Epithelial cell of proximal tubule (primary cell): ENCODE measurements at places on chromosomes 16 and 17.
A peak's percentile ranks its signal among the peaks of the same experiment; 100 is the strongest.

- DNase-seq = no peak
Observed at GRCh38 chr16:12291989-12292759, 315.6 kb downstream of the SNX29 start.

DNA sequence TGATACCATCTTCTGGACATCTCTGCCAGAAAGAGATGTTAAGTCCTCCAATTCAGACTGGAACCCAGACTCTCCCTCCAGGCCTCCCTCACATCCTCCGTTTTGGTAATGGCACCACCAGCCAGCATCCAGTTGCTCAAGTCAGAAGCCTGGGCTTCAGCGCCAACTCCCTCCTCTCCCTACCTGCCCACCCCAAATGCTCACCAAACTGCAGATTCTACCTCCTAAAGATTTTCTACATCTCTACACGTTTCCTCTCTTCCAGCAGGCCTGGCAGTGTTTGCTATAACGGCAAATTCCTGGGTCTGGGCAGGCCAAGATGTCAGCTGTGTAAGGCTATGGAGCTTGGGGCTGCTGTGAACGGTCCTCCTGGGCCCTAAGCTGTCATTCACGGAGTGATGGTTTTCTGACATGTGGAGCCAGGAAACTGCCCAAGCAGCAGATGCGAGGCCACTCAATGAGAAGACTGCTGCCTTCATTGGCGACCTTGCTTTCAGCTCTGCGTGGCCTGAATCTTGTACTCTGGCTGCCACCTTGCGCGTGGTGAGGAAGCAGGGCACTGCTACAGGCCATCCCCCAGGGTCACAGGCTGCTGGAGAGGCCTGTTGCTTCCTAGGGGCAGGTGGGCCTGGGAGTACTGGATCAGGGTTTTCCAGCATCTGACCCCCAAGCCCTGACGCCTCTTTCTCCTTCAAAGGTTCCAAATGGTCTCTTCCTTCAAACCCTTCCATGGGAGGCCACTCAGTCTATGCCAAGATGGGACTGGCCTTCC, 37.7 kb downstream of the TBX4 start:
- no peak for DNase-seq

GRCh38 chr16:85347213-85347591, 234.9 kb upstream of the CIBAR2 start:
- DNase-seq = no peak

- DNase-seq = no peak
Observed at GRCh38 chr16:87489434-87490045, 3.3 kb downstream of the ZCCHC14 start.

- DNase-seq = no peak
Observed at GRCh38 chr17:47663912-47664623, 14.3 kb downstream of the KPNB1 start.

DNA sequence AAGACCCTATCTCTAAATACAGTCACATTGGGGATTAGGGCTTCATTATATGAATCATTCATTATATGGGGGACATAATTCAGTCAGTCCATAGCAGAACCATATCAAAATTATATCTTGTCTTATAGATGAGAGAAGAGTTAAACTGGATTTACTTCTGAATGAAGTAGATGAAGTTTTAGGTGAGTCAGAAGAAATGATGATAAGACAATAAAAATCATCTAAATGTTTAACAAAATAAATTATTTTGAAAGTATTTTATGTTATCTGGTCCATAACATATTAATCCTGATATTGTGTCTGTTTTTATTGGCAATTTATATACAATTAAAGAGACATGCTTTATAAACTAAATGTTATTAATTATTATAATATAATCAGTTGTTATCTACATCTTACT, 76.9 kb upstream of the EFCAB3 start:
- DNase-seq = no peak

DNA sequence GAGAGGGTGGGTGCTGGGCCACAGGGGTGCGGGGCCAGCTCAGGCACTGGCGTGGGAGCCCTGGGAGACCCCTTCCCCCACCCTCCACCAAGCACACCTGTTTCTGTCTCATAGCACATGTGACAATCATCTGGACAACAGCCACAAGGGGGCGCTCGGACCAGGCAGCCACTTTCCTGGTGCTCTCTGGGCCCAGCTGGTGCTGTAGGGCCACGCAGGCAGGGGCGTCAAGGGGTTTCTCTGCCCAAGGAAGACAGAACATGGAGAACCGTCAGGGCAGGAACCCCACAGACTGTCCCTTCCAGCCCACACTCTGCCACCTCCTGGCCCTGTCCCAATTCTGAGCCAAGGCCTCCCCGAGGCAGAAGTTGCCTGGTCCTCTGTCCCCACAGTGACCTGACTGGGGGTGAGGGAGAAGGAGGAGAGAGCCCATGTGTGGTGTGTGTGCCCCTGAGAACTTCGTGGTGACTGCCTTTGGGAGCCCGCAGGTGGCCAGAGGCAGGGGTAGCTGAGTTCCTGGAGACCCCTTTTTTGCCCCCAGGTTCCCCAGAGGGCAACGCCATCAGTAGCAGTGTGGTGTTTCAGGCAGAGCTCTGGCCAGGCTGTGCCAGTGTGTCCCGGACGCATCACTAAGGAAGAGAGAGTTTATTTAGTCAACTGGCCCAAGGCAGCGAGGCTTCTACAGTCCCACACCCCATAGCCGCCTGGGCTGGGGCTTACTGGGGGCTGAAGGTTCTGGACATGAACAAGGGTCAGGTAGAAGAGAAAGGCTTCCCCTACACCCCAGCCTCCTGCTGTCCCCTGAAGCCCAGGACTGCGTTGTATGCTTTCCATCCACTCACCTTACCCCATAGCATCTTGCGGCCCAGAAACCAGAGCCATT, 3.1 kb upstream of the SETD6 start:
- DNase-seq = no peak

GRCh38 chr17:45388604-45389325, 43.9 kb downstream of the ARHGAP27 start:
- no peak for DNase-seq

- no peak for DNase-seq
Observed at GRCh38 chr16:75580-76501, 2.2 kb upstream of the MPG start.

DNA sequence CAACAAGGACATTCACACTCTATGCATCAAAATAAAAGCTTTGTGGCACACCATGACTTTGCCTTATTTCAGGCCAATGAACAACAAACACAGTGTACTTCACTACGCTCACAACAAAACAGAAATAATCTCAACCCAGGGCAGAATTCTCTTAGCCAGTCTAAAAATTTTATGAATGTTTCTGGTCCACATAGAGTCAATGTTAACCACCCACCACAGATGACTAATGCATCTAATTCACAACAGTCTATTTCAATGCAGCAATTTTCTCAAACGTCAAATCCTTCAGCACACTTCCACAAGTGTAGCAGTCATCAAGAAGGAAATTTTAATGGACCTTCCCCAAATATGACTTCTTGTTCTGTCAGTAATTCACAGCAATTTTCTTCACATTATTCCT, 101.7 kb downstream of the CHD9 start:
- DNase-seq = no peak

- no peak for DNase-seq
Observed at GRCh38 chr17:78665387-78665951, 88.3 kb upstream of the DNAH17 start.

- no peak for DNase-seq
Observed at GRCh38 chr16:12586701-12587100, 217.0 kb downstream of the CPPED1 start.

DNA sequence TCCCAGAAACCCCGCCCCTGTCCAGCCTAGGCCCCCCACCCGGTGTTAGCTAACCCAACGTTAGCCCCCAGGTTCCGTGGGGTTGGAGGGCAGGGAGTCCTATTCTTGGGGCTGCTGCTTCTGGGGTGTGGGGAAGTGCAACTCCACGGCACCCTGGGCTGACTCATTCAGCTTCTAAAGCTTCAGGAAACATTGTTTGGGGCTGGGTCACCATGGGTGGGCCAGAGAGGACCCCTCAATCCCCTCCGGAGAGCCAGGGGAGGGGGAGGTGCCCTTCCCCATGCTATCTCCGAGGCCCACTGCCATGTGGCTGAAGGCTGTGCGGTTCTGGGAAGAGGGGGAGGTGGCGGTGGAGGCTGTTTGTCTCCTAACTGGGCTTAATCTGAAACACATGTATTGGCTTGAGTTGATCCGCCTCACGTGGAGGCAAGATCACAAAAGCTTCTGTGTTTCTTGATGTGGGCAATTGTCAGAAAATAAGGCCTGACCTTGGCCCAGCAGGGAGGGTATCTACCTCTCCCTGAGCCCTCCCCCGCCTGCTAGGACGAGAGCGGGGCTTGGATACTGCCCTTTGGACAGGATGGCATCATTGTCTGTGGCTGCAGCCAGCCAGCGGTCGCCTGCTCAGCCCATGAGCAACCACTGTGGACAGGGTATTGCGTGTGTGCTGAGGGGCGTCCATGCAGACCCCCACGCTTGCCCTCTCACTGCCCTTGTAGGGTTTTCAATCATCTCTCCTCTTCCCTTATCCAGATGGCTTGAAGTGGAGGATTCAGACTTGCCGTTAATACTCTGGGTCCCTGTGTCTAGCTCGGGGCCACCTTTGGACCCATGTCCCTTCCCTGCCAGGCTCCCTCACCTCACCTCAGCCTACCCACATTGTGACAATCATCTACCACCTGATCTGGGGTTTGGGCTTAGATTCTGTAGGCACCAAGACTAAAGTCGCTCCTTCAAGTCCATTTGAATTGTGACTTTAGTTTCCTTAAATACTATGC, 1.3 kb downstream of the SERPINF1 start:
- DNase-seq = no peak

GRCh38 chr17:75981019-75981615, 2.1 kb downstream of the TEN1 start:
- DNase-seq = no peak

DNA sequence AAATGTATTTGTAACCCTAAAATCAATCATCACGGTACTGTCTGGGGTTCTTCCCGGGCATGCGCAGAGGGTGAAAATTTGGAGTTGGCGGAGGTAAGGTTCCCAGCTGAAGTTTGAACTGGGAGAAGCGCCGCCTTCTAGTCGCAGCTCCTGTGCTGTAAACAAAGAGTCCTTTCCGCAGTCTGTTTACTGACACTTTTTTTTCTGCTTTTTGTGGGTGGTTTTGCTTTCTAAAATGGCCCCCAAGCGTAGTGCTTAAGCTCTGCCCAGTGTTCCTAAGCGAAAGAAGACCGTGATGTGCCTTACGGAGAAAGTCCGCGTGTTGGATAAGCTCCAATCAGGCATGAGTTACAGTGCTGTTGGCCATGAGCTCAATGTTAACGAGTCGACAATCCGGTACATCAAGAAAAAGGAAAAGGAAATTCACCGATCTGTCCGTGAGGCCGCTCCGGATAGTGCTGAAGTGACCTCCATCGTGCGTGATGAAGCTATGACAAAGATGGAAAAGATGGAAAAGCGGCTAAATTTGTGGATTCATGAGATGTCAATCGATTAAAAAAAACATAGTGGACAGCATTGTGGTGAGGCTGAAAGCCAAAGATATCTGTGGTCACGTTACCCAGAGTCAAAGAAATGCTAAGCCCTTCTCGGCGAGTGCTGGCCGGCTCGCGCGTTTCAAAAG, 570 bp upstream of the CFDP1 start:
- DNase-seq = peak; percentile 86

DNA sequence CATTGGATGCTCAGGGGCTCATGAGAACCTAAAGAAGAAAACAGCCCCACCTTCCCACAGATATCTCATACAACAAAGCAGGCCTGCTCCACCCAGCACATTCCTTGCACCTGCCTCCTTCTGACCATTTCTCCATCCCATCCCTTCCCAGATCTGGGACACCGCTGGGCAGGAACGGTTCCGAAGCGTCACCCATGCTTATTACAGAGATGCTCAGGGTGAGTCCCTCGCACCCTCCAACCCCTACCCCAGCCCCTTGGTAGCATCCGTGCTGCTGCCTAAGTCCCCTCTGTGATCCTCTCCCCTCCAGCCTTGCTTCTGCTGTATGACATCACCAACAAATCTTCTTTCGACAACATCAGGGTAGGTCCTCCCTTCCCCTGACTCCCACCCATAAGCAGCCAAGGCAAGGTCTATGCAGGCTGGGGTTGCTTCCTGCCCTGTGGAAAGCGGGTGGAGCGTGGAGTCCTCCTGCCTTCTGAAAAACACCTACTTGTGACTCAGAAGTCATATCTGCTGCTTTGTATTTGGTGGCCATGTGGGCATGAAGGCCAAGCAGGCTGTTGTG, 5.4 kb upstream of the NHERF1 start:
- DNase-seq = no peak

DNA sequence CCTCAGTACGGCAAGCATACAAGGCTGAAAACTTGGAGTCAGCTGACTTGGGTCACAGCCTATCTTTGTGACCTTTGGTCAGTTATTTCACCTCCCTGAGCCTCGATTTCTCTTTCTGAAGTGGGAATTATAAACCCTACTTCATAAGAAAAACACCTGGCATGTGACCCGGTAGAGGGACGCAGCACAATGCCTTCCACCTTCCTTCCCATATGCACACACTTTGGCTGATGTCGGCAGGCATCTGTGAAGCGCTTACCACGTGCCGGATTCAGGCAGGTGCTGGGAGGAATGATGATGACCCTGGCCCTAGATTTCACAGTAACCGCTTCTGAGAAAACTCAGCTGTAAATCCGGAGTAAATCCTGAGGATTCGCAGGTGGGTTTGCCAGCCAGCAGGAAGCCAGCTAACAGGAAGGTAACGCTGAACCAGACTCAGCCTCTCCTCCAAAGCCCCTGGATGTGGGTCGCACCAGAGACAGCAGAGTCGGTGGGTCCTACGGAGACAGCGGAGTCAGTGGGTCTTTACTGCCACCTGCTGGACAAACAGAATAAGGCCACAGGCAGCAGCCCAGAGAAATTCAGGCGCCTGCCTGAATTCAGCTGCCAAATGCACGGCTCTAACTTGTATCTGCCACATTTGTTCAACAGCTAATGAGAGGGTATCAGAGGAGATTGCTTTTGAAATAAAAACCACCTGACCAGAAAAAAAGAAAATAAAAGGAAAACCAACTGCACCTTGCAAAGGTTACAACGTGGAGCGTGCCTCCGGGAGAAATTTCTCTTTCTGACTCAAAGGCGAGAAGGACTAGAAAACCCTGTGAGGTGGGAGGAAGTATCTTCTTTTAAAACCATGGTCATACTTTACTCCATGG, 16.6 kb downstream of the COPRS start:
- DNase-seq = no peak

DNA sequence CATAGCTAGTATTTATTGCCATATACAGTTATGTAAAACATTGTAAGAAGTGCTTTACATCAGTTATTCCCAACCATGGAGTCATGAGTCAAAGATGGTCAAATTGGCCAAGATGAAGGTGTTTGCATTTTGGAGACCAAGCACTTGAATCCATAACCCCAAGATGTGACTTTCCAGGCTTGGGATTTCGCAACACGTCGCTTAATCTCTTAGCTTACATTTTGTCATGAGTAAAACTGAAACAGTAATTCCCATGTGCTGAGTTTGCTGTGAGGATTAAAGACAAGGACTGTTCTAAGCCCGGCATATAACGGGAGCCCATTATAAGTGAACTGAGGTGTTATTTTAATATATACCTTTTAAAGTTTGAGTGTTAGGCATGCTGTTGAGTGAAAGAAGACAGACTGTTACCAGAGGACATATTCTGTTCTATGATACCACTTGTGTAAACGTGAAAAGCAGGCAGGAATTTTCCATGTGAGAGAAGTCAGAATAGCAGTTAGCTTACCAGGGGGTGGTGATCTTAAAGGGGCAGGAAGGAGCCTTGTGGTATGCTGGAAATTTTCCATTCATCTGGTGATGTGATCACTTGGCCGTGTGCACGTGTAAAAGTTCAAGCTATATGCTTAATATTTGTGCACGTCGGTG, 484.9 kb downstream of the WWOX start:
- DNase-seq = no peak

GRCh38 chr17:64164596-64165285, 34.8 kb upstream of the ERN1 start:
- no peak for DNase-seq
